Sigmoid colon (tissue), 7 donors: ENCODE measurements at places on chromosomes 4 and X.

GRCh38 chr4:138299881-138300280 lies 57.7 kb upstream of the SLC7A11 start:
- DNase-seq = no peak

- DNase-seq = no peak
These were observed 149.9 kb downstream of the ARSF start for GRCh38 chrX:3191201-3191600.

GRCh38 chr4:55125763-55126541 lies 557 bp upstream of the KDR start:
- no peak for DNase-seq

- no peak for DNase-seq
These were observed 14.1 kb downstream of the KLF3 start for GRCh38 chr4:38678078-38678477.

- DNase-seq = no peak
These were observed 25.5 kb downstream of the MAGEA4 start for GRCh38 chrX:151938172-151938571.

DNA sequence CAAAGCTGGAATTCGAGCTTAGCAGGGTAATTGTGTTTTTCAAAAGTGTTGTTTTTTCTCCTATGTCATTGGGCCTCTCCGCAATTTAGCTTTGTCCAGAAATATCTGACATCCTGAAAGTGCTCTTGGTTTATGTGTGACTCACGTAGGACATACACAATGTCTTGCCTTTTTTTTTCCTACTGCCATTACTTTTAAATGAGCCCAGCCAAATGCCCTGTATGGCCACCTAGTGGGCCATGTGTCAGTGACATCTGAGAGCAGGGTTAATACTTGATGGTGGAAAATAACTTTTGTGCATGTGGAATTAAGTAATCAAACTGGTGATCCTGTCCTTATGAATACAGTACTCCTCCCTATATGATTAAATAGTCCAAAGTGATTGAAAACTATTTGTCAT lies 1411.1 kb upstream of the TENM3 start:
- no peak for DNase-seq

GRCh38 chr4:122898370-122899150 lies 23.8 kb downstream of the NUDT6 start:
- no peak for DNase-seq

DNA sequence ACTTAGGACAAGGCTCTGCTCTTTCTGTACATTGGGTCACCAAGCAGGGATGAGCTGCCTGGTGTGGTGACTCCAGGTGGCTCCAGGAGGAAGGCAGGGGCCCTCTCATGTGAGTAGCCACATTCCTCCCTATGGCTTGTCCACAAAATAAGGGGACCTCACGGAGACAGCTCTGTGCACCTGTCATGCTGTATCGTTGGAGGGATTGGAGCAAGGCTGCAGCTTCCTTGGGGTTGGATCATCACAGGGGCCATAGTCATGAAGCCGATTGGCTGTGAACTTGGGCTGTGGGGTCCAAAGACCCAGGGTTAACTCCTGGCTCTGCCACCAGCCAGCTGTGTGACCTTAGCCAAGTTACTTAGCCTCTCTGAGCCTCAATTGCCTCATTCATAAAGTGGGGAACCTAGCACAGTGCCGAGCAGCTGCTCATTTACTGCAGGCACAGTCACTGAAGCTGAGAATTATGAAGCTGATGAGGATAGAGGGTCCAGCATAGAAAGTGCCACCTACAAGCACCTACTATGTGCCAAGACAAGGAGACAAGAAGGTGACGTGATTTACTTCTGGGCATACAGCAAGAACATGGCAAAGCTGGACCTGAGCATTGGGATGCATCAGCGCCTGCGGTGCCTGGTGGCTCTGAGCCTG lies 11.8 kb upstream of the KIAA0232 start:
- peak; percentile 33 for DNase-seq

DNA sequence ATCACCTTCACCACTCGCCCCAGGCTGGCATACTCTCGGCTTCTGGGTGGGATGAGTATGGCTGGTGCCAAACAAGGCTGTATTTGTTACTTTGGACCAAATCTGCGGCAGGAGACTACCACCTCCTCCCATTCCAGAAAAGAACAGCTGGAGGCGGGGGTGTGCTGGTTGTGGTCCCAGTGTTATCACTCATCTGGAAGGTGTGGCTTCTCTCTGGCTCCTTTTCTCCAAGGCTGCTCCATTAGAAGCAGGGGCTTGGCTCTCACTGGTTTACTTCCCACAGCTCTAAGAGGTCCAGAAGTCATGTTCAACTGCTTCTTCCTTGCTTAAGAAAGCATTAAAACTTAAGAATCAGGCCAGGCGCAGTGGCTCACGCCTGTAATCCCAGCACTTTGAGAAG lies 2.6 kb upstream of the TRIML2 start:
- no peak for DNase-seq

DNA sequence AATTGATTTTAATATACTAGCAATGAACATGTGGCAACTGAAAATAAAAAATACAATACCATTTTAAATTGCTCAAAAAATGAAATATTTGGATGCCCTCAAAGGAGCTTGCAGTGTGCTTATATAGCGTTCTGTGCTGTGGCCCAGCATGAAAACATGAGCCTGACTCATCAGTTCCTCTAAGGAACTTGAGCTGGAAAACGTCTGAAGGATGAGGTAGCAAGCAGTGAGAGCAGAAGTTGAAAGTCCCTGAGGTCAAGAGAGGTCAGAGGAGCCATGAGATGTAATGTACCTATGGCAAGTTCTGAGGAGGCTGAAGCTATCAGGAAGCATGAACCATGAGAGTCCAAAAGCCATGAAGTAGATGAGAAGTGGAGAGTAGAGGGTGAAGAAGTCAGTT lies 59.7 kb downstream of the HMGB3 start:
- no peak for DNase-seq

DNA sequence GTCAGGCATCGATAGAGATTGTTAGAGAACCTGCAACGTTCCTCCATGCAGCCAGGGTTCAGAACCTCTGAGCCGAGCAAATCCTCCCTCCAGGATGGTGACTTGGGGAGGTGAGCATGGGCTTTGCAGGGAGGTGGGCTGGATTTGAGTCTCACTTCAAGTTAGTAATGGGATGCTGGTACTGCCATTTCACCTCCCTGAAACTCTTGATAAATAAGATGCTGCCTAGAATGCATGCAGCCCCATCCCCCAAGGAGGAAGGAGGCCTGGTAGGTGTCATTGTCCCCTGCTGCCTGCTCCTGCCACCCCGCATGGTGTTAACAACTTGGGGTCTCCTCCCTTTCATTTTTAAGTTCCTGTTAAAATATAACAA lies 35.7 kb upstream of the SLC2A9 start:
- DNase-seq = no peak

GRCh38 chr4:86927843-86928395 lies 6.9 kb upstream of the AFF1 start:
- peak; percentile 89 for DNase-seq

DNA sequence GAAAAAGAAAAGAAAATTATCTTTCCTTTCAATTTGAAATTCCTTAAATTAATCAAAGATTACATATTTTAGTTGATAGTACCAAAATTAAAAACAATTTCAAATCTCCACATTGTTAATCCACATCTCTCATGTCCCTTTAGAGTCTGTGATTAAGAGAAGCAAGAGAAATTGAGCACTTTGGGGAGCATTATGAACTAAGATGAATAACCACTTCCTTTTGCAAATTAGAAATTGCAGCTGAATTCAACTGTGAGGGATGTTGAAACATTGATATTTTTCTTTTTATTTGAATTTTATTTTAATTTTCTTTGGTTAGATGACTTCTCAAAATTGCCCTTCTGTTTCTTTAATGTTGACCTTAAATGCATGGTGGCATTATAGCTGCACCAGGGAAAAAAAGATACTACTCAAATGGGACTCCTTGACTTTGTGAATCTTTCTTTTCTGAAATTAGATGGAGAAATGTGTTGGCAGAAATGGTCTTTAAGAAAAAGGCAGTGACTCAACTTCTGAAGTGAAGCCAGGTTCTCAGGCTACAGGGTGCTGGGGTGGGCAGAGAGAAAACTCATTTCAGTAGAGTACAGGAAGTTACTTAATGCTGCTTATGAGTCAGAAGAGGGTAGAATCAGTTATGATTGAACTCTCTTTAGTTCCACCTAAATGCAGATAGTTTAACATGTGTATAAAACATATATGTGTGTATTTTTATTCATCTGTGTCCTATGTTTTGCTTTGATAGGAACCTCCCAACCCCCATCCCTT lies 92.0 kb upstream of the TNIP3 start:
- DNase-seq = no peak

GRCh38 chrX:155009994-155010472 lies 12.5 kb downstream of the F8 start:
- DNase-seq = no peak
